ENCODE measurements at places on chromosomes 13 and 19.

- peak; percentile 69 for DNase-seq
These were observed 96.8 kb downstream of the ATP8A2 start for GRCh38 chr13:25468325-25469168.

DNA sequence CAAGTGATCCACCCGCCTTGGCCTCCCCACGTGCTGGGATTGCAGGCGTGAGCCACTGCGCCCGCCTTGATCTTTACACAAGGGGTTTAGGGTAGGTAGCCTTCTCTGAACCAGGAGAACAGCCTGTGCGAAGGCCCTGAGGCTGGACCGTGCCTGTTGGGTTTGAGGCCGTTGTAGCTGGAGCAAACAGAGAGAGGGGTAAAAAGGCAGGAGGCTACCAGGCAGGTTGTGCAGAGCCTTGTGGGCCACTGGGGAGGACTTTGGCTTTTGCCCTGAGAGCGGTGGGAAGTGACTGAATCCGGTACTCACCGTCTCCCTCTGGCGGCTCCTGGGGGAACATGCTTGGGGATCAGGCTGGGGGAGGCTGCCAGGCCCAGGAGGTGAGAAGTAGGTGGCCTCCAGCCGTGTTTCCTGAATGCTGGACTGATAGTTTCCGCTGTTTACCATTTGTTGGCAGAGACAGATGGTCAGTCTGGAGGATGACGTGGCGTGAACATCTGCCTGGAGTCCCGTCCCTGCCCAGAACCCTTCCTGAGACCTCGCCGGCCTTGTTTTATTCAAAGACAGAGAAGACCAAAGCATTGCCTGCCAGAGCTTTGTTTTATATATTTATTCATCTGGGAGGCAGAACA is 24.6 kb downstream of the SPC24 start:
- peak; percentile 11 for DNase-seq

DNA sequence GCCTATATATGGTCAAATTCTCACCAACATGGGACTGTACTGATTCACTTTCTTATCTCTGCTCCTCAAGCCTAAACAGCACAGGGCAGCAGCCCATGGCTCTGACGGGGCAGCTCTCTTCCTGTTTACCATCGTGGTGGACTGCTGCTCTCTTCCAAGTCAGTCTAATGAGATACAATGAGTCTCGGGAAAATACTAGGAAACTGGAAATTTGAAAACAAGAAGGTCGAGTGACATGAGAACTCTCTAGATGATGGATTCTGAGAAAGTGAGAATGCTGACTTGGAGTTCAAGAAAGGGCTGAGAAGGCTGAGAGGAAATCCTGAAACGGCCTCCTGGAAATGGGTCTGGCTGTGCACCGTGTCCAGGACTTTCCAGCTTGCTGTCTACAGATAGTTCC is 122.8 kb upstream of the ARGLU1 start:
- no peak for DNase-seq

DNA sequence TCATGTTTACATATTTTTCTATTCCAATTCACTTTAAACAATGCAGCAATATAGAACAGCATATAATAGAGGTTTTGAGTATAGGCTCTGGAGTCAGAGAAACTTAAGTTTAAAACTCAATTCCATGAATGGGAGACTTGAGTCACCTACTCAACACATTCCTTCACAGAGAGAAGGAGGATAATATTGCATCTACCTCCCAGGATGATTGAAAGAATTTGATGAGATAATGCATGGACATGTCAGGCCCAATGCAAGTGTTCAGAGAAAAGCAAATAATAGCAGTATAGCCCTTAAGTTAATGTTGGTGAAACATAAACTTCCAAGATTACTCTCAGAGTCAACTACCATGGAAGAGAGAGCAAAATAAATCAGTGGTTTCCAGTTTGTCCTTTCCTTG is 170.2 kb downstream of the DCLK1 start:
- no peak for DNase-seq

DNA sequence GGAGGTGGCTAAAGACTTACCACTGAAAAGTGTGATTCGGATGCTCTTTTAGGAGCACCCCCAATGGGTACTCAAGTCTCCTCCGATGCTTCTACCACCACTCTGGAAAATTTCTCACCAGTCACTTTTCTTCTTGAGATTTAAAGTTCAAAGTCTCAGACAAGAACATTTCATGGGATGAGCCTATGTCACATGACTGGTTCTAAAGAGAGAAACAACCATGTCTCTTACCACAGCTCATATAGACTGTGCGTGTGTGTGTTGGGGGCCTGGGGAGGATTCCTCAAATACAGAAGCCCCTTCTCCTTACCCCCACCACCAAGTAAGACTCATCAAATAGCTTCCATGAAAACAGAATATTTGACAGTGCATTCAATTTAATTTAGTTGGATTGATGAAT is 181.7 kb upstream of the MIR17HG start:
- no peak for DNase-seq

DNA sequence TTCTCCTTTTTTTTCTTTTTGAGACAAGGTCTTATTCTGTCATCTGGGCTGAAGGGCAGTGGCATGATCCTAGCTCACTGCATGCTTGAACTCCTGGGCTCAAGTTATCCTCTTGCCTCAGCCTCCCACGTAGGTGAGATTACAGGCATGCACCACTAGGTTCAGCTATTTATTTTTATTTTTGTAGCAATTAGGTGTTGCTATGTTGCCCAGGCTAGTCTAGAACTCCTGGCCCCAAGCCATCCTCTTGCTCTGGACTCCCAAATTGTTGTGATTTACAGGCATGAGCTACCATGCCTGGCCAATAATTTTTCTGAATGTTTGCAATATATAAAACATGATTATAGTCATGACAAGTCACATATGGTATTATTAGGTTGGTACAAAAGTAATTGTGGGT is 161.1 kb upstream of the ATXN8OS start:
- no peak for DNase-seq

DNA sequence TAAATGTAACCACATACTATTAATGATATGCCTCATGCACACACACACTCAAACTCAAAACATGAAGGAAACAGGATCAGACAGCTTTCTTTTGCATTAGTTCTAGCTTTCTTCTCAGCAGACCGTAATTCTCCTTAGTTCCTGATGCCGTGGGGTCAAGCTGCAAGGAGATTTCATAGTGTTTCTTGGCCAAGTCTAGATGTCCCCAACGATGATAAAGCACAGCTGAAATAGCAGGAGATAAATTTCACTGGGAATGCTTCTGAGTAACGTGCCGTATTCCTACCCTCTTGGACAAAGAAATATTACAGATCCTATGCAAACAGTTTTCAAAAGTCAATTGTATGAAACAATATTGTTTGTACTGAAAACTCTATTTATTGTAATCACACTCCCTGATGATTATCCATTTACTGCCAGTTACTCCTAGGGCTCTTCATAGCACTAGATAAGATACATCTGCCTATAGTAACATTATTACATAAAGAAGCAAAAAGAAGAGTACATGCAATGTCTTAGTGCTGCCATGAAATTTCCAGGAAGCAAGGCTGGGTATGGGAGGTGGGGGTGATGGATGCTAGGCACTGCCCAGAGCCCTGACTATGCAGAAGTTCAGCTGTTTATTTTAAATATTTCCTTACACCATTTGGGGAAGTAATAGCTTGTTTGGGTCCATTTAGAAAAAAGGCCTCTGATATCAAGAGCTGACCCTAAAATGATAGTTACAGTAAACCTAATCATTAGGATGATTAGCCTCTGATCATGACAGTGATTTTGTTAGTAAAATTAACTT is 16.5 kb upstream of the GGACT start:
- DNase-seq = no peak

DNA sequence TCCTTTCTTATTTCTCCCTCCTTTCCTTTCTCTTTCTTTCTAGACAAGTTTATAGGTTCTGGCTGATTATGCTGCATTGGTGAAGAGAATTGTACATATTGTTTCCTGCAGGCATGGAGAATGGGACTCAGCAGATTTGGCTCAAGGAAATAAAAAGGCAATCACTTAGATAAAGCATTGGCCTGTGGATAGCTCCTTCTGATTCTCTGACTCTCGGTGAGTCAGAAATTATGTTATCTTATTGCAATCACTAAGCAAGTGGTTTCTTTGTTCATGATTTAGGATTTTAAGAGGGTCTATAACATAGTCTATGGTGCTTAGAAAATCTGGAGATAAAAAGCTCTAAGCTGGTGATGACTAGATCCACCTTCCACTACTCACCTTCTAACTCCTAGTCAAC is 54.0 kb upstream of the POSTN start:
- DNase-seq = no peak

GRCh38 chr13:21075379-21076249 is 14.2 kb upstream of the LATS2 start:
- DNase-seq = no peak

GRCh38 chr13:30880151-30880855 is 25.8 kb upstream of the MEDAG start:
- DNase-seq = no peak

- DNase-seq = peak; percentile 78
These were observed 382.4 kb downstream of the KCTD12 start for GRCh38 chr13:76503766-76504165.

- DNase-seq = peak; percentile 36
These were observed 36.0 kb upstream of the NEK3 start for GRCh38 chr13:52195401-52195837.

DNA sequence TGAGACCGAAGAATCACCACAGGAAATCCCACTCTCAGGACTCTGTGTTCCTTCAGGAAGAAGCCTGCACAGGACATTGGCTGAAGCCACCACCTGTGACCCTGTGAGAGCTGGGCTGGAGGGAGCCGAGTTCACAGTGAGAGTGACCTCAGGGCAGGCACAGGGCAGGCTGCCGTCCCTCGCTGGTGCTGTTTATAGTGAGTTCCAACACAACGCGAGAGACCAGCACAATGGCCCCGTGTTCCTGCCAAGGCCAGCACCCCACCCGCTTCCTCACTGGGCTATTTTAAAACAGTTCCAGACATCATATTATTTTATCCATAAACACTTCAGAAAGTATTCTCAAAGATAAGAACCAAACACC is 18.4 kb upstream of the GAS6 start:
- DNase-seq = no peak

DNA sequence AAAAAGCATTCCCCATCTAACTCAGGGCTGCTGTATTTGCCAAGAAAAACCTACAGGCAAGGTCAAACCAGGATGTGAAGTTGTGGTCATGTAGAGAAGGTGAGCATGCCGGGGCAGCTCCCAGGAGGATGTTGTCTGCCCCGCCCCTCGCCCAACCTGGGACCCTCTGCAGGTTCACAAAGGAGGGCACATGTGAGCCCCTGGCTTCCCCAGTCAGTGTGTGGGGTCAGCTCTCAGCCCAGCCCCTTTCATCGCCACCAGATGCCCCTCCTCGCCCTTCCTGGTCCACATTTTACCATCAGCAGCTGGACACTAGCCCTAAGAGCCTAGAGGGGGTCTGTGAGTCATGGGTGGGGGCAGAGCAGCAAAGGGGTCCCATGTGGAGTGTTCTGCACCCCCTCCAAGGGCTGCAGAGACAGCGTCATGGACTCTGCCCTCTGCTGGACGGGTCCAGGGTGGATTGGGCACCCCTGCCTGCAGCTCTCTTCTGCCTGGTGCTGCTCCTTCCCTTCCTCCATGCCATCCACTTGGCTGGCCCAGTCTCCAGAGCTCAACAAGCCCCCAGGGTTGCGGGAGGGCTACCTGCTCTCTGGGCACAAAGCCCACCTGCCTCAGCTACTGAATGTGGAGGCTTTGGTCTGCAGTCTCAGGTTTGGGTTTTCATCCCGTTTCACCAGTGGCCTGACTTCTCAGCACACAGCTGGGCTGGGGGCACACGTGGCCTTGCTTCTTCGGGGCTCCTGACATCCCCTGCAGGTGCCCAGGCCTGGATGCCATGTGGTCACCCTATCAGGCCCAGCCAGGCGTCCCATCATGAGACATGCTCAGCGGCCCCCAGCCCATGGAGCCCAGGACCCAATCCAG is 3.7 kb downstream of the PLEKHF1 start:
- no peak for DNase-seq

GRCh38 chr19:52923778-52924593 is 758 bp upstream of the ZNF888 start:
- DNase-seq = no peak

GRCh38 chr19:15265850-15266248 is 33.6 kb upstream of the EPHX3 start:
- DNase-seq = no peak

DNA sequence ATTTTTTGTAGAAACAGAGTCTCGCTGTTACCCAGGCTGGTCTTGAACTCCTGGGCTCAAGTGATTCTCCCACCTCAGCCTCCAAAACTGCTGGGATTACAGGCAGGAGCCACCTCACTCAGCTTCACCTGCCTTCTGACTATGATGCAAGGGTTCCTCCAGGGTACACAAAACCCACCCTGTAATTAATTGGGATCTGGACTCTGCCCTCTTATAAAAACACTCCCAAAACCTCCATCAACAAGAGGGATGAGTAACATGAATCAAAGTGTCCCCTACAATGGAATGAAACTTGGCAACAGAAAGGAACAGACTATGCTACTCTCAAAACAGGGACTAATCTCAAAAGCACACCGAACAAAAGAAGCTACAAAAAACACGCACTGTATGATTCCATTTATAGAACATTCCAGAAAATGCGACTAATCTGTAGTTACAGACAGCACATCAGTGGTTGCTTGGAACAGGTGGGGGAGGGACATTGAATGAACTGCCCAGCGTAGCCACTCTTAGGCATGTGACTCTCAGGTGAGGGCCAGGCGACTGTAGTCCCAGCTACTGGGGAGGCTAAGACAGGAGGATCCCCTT is 3.2 kb upstream of the PRR36 start:
- DNase-seq = no peak

Measured in NCI-H345 (cell line).